ENCODE measurements at places on chromosomes 1 and 21.

DNA sequence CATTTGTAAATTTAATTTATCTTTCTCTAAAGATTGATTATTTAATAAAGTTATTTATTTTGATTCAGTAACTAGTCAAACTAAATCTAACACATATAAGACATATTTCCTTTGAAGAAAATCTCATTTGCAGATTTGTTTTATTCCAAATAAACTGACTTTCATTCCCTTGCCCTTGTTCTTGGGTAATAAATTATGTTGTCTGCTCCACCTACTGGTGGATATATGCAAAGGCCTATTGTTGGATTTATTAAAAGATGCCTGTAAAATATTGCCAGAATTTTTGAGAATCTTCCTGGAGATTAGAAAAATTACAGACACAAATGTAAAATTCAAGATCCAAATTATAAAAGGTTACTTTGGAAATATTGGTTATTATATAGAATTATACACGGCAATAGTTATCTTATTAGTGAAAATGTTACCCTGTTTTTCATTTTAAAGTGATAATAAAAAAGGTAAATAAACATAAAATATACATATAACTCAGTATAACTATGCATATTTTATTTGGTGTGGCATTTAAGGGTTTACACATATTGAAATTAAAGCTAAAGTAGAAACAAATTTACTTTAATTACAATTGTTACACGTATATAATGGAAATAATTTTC, 116.1 kb downstream of the SPATA17 start:
- DNase-seq: peak; percentile 11

DNA sequence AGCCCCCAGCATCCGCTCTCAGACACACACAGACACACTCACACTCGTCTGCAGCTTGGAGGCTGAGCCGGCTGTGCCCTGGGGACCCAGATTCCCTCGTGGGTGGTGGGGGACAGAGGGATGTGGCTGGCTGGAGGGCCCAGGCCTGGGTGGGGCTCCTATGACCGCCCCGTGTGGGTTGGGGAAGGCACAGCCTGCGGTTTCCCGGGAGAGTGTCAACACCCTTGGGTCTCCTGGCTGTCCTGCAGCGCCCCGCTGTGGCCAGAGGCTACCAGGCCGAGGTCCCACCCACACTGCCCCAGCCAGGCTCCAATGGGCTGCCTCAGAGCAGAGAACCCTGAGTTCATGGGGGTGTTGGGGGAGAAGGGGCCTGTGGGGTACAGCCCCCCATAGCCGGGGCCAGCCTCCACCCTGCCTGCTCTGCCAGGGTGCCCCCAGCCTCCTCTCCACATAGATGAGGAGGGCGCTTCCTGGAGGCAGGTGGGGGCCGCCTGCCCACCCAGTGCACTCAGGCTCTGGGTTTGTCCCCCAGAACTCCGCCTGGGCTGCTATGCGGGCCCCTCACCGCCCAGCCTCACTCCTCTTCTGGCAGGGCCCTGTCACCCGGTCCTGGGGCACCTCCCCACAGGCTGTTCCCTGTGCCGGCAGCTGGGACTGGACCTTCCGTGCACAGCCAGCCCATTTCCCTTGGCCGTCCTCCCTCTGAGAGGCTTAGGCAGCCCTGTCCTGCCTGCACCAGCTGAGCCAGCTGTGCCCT, at the start of gene TTC34:
TTC34 (minus strand) TSS at position 159 of the 757 bp plus-strand sequence. CDS start 866 bp downstream, outside the sequence.
- DNase-seq: no peak

- no peak for DNase-seq
Observed at GRCh38 chr1:206524739-206525364, 17.5 kb downstream of the RASSF5 start.

GRCh38 chr1:208531003-208531750, 287.0 kb upstream of the PLXNA2 start:
- no peak for DNase-seq

GRCh38 chr1:85347908-85348307, 71.5 kb upstream of the BCL10 start:
- DNase-seq: no peak

Data from NCI-H1436 treated with DMSO at 0.1 percent for 48 hours (cell line).